Progenitor cell of endocrine pancreas (in vitro differentiated cells): ENCODE measurements at places on chromosomes 2 and 18. TPM values are rescaled to one million over a fixed set of nuclear protein-coding genes. Genes with fewer than 3 reads are reported as not detected.
A peak's percentile ranks its signal among the peaks of the same experiment; 100 is the strongest.

VAMP5 gene
- 4.2 TPM in 2 replicates for total RNA-seq

GPR45 gene
- not detected in 2 replicates for total RNA-seq

CYP27C1 gene
- 8.0 and 8.6 TPM in 2 replicates for total RNA-seq

DNA sequence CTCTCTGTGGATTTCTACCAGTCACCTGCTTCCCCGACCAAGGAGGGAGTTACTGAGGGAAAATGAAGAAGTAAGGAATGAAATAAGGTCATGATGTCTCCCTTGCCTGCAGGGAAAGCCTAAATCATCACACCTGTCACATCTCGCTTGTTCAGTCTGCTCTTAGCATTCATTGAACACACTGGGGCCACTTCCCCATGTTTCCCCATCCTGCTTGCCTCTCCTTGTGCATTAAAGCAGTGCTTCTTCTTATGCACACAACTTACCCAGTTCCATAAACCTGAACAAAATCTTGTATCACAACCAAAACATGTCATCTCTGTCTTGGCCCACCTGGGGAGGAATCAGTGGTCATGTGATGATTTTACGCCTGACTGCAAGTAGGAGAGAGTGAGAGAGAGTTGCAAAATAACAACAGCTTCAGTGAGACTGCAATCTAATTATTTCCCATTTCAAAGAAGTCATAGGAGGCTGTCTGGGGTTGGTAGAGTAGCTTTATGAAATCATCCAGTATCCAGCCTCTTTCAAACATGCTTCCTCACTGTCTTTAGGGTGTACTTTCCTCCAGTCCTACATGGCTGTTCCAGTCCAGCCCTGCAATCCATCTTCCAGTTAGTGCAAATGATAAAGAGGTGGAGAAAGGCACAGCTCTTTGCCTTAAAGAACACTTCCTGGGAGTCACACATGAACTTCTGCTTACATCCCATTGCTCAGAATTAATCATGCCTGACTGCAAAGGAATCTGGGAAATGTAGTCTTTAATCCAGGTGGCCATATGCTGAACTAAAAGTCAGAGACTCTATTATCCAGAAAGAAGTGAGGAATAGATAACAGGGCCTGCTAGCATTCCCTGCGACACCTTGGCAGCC lies 220.1 kb downstream of the HAUS1 start:
- H3K27me3 ChIP-seq: peaks cover 3% of the 10 kb centered on the region
- H3K27ac ChIP-seq: no peak overlapping the region
- no peaks in the 10 kb centered on the region for H3K36me3 ChIP-seq

GRCh38 chr2:32718752-32719151 lies 90.9 kb downstream of the TTC27 start:
- H3K27me3 ChIP-seq: no peaks in the 10 kb centered on the region
- no peaks in the 10 kb centered on the region for H3K4me1 ChIP-seq
- no peak overlapping the region for H3K4me3 ChIP-seq
- DNase-seq: no peak
- peaks cover 3% of the 10 kb centered on the region for H3K36me3 ChIP-seq

DNA sequence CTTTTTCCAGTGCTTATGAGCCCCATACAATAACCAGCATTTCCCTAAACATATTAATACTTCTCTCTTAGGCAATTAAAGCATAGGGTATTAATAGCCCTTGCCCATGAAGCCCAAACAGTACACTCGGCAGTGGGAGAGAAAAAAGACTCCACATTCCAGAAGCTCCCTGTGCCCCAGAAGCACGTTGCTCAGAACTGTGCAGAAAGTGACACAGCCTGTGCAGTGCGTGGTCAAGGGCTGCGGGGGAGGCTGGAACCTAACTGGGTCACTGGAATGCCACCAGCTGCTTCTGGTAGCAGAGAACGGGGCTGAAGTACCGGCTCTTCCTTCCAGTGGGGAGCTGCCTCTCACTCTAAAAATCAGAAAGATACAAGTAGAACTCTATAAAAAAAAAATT lies 32.7 kb downstream of the EIPR1 start:
- H3K36me3 ChIP-seq: peaks cover 9% of the 10 kb centered on the region
- H3K27ac ChIP-seq: no peak overlapping the region
- H3K4me1 ChIP-seq: no peaks in the 10 kb centered on the region
- DNase-seq: no peak

DNA sequence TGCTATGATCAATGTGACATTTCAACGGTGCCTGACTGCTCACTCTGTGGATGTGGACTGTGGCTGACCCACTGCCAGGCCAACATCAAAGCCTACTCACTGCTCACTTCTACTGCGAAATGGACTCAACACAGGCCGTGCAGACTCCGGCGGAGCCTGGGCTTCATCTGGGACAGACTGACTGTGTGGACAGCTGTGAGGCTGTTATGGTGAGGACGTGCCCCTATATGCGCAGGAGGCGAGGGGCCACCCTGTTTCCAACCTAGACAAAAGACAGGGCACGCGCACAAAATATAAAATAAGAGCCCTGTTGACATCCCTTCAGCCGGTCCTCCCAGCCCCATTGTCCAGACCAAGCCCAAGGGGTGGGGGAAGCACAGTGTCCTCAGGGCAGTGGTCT lies 514.4 kb upstream of the RAB6C start:
- peaks cover 24% of the 10 kb centered on the region for H3K27me3 ChIP-seq
- H3K4me3 ChIP-seq: no peak overlapping the region
- H3K4me1 ChIP-seq: no peaks in the 10 kb centered on the region
- no peaks in the 10 kb centered on the region for H3K36me3 ChIP-seq

DNA sequence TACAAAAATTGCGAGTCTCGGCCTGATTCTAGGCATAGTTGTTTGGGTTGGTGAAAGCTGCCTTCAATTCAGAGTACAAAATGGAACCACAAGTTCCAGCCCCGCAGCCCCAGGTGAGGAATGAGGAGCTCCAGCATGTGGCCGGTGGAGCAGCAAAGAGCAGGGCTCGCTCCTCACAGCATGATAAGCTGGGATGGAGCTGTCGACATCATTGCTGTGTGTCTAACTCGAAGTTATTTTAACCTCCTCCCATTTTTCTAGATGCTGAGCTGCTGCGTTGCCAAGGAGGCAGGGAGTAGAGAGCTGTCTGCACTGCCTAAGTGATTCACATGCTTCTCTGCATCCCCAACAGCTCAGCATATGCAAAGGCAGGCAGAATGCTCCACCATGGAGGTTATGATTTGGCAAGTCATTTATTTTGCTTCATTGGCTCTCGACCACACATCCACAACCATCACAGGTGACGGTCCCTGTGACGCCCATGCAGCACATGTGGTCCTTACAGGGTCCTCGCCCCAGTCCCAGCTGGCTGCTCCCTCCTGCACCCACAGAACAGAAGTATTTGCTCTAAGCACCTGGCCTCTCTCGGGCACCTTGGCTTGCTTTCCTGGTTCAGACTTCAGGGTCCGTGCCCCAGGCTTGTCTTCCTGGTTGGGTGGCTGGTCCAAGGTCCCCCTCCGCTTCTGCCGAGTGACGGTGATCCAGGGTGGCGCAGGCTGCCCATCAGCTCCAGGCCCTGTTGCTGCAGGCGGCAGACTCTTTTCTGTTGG lies 66.0 kb upstream of the MGAT4A start:
- no peaks in the 10 kb centered on the region for H3K36me3 ChIP-seq
- no peak overlapping the region for H3K4me3 ChIP-seq
- peaks cover 16% of the 10 kb centered on the region for H3K4me1 ChIP-seq
- peaks cover 20% of the 10 kb centered on the region for H3K27me3 ChIP-seq

GRCh38 chr2:80529466-80530165 lies 225.1 kb upstream of the LRRTM1 start:
- no peak for DNase-seq
- H3K4me1 ChIP-seq: no peaks in the 10 kb centered on the region
- H3K27ac ChIP-seq: no peak overlapping the region
- no peak overlapping the region for H3K4me3 ChIP-seq
- no peaks in the 10 kb centered on the region for H3K36me3 ChIP-seq
- no peaks in the 10 kb centered on the region for H3K27me3 ChIP-seq

- H3K36me3 ChIP-seq: no peaks in the 10 kb centered on the region
- DNase-seq: no peak
- peaks cover 17% of the 10 kb centered on the region for H3K27me3 ChIP-seq
- H3K27ac ChIP-seq: no peak overlapping the region
- H3K4me1 ChIP-seq: peaks cover 8% of the 10 kb centered on the region
These were observed 70.4 kb downstream of the ALPK2 start for GRCh38 chr18:58558471-58558870.

- no peaks in the 10 kb centered on the region for H3K4me1 ChIP-seq
- no peak overlapping the region for H3K27ac ChIP-seq
- DNase-seq: no peak
- no peaks in the 10 kb centered on the region for H3K36me3 ChIP-seq
- H3K27me3 ChIP-seq: no peaks in the 10 kb centered on the region
These were observed 86.7 kb upstream of the THUMPD2 start for GRCh38 chr2:39865751-39866150.

DNA sequence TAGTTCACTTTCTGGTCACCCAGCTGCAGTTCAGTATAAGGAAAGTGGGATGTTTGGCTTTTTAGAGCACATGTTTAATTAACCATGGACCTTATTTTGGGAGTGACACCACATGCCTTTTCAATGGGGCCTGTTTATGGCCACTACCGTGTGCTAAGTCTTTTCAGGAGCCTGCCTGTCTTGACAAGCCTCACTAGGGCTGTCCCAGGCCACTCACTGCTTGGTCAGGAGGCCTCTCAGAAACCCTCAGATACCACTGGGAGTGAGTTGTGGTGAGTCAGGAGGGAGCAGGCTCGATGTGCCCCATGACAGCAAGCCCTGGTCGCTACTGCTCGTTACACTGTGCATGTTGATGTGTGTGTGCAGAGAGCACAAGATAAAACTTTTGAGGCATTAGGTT lies 123.0 kb downstream of the MAP4K4 start:
- H3K27me3 ChIP-seq: no peaks in the 10 kb centered on the region
- H3K4me3 ChIP-seq: no peak overlapping the region
- H3K27ac ChIP-seq: peak overlapping the region; percentile 75

DNA sequence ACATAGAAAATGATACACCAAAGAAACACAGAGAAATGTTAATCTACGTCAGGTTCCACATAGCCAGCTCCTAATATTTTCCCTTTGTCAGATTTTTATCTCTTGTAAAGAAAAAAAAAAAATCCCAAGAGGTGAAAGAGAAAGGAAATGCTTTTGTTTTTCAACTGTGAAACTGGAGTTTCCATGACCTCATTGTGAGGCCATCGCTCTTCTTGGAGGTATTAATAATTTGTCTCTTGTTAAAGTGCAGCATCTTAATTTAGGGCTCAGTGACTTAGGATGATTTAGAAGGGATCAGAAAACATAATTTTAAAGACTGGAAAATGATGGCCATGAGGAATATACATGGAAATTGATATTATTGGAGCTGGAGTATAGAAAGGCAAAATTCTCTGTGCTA lies 21.7 kb downstream of the ARHGAP28 start:
- H3K36me3 ChIP-seq: peaks cover 27% of the 10 kb centered on the region
- no peaks in the 10 kb centered on the region for H3K27me3 ChIP-seq
- H3K4me3 ChIP-seq: no peak overlapping the region
- peaks cover 14% of the 10 kb centered on the region for H3K4me1 ChIP-seq
- H3K27ac ChIP-seq: peak overlapping the region; percentile 78
- no peak for DNase-seq

- H3K27ac ChIP-seq: peak overlapping the region; percentile 93
- no peak for DNase-seq
- peaks cover 17% of the 10 kb centered on the region for H3K4me1 ChIP-seq
- peaks cover 19% of the 10 kb centered on the region for H3K36me3 ChIP-seq
These were observed 530 bp downstream of the GALNT1 start for GRCh38 chr18:35581898-35582641.

DNA sequence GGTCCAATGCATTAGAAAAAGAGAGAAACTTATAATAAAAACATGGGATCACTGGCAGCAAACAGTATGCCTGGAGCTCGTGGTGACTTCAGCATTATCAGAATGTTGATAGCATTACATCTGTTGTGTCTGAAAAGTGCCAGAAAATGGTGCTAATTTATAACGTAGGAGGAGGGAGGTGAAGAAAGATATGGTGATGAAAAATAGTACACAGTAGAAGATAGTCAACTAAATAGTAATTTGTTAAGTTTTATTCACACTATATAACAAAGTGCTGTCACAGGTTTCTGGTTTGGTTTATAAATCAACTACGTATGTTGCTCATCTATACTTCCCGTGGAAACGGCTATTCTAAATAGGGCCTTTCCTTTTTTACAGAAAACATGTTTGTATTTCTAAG lies 117.4 kb downstream of the LRRTM1 start:
- no peaks in the 10 kb centered on the region for H3K27me3 ChIP-seq
- H3K4me3 ChIP-seq: no peak overlapping the region
- peaks cover 17% of the 10 kb centered on the region for H3K4me1 ChIP-seq
- H3K36me3 ChIP-seq: no peaks in the 10 kb centered on the region
- DNase-seq: no peak
